ENCODE measurements at places on chromosomes 13 and 19.

- no peak for DNase-seq
Measured at GRCh38 chr19:2277138-2277537, 4.8 kb downstream of the PEAK3 start.

DNA sequence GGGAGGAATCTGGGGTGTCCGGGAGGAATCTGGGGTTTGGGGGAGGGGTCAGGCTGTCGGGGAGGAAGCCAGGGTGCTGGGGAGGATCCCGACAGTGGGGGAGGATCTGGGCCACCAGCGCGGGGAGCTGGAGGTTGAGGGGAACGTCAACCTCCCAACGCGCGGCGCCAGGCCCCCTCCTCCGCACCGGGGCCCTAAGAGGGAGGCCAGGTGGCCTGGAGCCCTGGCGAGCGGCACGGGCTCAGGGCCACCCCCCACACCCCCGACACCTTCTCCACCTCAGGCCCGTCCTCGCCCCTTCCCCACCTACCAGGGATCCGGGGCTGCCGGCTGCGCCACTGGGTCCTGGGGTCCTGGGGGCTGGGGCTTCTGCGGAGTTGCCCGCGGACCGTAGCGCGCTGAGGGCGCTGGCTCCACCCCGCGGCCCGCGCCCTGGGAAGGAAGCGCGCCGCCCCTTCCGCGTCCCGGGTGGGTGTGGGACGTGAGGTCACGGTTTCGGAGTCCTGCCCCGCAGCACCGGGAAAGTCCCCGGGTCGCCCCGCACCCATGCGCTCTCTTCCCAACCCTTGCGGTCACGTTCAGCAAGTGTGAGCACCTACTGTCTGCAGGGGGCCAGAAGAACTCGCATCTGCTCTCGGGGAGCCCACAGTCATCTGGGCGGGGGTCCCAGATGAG is at the start of gene TICAM1:
Gene TICAM1 (minus strand): TSS at position 409 of the 675 bp plus-strand sequence. CDS start 13,335 bp downstream, outside the sequence.
- DNase-seq = peak; percentile 64

DNA sequence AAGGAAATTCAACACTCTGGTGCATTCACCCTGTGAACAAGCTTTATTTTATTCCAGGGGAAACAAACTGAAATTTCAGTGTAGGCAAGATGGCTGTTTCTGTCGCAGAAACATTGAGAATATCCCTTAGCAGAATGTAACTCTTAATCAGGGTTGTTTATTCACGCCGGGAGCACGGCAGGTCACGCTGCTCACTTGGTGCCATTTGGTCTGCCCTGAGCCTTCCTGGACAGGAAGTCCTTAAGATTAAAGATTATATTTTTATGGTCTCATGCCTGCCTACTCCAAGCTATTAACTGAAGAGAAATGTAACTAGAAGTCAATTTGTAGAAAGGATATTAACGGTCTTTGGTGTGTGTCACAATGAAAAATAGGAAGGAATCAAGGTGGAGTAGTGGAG is 185.3 kb upstream of the ARGLU1 start:
- no peak for DNase-seq

DNA sequence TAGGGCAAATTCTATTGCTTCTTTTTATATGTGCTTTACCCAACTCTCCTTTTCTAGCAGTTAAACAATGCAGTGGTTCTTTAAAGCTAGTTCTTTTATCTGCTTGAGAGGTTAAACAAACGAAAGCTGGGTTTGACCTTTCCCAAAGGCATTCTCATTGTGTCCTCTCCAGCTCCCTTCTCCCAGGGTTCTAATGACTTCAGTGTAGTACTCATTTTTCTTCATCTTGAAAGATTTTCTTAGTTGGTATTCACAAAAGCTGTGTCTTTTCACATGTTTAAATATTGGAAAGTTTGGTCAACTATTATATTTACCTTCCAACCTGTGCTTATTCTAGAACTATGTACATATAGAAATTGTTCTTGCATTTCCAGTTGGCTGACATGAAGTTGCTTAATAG is 1.5 kb downstream of the WASF3 start:
- DNase-seq = no peak

DNA sequence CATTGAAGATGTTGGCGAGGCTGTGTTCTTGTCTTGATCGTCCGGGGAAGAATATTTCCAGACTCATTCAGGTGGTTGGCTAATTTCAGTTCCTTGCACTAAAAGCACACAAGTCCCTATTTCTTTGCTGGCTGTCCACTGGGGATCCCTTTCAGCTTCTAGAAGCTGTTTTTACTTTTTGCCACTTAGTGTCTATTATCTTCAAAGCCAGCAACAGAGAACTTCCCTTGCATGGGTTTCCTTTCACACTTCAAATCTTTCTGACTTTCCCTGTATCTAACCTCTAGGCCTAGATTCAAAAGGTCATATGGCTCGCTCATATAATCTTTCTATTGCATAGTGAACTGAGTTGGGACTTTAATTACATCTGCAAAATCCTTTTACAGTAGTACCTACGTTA is 215.3 kb upstream of the PCDH9 start:
- DNase-seq = no peak

- DNase-seq = no peak
Measured at GRCh38 chr19:13129384-13129783, 11.3 kb downstream of the NACC1 start.

- DNase-seq = no peak
Measured at GRCh38 chr19:45976178-45976577, 2.5 kb upstream of the NOVA2 start.

Measured in RWPE2 (cell line).